ENCODE measurements at places on chromosomes 1 and 21.

- peak; percentile 54 for DNase-seq
These were observed 70.5 kb downstream of the SSBP3 start for GRCh38 chr1:54335755-54336108.

DNA sequence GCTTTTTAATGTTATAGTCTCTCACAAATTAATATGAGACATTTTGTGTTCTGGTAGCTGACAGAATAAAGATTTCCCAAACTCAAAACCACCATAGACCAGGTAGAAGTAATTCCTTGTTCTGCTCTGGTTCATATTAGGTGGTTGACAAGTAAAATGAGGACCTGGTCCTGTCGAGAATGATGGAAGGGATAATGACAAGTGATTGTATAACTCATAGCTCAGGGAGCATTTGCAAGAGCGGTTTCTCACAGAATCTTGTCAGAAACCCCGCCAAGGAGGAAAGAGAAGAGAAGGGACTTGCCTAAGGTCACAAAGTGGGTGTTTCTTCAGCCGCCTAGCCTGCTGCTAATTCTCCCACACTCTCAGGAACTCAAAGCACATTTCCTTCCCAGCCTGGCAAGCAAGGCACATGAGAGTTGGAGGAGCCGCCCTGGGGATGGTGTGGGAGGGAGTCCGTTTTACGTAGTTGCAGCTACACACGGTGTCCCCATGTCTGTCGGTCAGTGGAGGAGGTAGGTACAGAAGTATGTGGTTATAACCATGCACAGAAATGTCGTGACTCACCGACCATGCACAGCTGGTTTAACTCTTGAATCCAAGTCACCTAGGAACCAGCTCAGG lies 46.5 kb downstream of the SAMD13 start:
- no peak for DNase-seq

DNA sequence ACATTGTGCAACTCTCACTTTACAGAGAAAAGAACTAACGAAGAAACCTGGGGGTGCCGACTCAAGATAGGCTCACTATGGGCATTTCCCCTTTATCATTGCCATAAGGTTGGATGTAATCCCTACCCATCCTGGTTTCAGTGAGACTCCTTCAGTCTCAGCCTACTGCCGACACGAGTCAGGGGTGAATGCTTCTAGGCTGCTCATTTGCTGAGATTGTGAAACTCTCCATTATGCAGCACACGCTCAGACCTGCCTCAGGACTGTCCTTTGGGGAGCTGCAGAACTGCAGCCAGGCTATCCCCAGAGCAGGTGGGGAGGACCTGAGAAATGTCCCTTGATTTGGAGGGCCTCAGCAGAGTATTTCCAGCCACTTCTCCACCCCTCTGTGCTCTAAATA lies 22.2 kb downstream of the TSHB start:
- DNase-seq = no peak

DNA sequence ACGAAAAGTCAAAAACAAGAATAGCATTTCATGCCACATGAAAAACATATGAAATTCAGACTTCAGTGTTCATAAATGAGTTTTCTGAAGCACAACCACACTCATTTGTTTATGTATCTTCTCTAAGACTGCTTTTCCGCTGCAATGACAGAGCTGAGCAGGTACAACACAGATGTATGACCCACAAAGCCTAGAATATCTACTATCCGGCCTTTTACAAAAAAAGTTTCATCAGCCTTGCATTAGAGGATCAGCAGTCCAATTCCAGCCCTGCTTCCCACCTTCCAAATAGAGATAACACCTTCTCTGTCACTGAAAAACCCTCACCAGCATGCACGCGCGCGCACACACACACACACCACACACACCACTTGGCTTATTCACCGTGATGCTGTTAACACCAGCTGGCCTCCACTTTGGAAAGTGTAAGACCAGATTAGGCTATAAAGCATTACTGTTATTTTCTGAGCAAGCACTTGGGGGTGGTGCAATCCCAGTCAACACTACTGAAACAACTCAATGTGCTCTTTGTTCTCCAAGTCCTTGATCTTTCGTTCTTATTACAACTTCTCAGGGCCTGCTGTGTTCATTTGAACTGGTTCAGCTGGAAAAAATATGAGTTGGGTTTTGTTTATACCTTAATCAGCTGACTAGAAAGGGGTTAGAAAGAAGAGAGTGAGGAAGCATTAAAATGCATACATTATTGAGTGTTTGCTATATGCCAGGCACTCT lies 90.0 kb downstream of the GLUL start:
- no peak for DNase-seq

- DNase-seq = peak; percentile 74
These were observed 380.8 kb downstream of the HHIPL2 start for GRCh38 chr1:222167111-222167510.

- DNase-seq = no peak
These were observed 93.3 kb downstream of the SSBP3 start for GRCh38 chr1:54312796-54313316.

DNA sequence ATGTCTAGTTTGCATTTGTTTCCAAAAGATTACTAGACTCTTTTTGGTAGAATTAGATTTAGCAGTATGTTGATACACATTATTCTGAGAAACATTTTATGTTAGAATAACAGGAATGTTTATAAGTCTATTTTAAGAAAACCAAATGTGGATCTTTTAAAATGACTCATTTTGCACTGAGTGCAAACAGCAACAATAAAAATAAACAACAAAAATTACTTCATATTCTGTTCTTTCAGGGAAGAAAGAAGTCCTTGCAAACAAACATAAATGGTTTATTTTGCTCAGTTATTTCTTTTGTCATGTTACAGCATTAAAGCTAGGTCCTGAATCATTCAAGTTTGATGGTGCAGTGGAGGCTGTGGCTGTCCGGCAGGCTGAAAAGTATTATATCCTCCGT lies 106.8 kb upstream of the TENT5C start:
- no peak for DNase-seq

DNA sequence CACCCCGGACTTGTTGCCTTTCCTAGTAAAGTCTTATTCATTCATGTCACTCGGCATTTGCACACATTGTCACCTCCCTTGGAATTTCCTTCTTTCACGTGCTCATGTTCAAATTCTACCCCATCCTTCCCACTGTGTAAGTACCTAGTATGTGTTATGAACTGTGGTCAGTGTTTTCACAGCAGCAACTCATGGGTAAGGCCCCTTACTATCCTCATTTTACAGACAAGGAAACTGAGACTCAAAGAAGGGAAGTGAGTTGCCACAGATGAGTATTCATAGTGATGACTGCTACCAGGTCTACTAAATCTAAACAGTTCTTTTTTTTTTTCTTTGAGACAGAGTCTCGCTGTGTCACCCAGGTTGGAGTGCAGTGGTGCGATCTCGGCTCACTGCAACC lies 10.5 kb downstream of the CITED4 start:
- DNase-seq = no peak

- DNase-seq = no peak
These were observed 23.4 kb upstream of the MEF2D start for GRCh38 chr1:156523801-156524480.

DNA sequence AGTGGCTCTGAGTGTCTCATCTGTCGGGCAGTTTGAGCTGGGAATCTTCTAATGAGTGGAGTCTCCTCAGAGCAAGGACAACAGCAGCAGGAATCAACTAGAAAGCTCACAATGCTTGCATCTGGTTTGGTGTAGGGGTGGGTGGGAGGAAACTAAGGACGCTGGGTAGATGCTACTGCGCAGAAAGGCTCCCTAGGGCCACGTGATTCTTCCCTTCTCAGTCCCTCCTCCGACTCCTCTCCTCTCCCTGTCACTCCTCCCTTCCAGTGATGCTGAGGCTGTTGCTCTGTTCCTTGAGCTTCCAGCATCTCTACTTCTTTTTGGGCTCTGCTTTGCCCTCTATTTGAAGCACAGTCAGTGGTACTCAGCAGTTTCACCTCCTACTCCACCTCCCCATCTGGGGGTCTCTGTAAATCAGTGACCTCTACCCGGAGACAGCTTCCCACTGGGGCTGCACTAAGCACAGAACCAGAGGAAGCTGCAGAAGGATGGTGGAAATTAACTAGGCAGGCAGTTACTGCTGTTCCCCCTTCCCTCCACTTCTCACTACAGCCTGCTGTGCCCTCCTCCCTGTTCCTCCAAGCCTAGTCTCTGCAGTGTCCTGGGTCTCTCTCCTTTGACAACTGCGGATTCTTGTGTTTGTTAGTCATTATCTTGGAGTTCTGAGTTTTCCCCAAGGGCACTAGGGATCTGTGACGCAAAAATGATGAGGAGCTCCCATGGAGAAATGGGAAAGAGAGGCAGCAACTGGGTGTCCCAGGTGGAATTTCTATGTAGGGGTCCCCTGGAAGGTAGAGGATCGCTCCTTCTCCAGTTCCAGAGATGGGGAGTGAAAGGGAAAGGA lies 5.8 kb downstream of the LINGO4 start:
- no peak for DNase-seq

DNA sequence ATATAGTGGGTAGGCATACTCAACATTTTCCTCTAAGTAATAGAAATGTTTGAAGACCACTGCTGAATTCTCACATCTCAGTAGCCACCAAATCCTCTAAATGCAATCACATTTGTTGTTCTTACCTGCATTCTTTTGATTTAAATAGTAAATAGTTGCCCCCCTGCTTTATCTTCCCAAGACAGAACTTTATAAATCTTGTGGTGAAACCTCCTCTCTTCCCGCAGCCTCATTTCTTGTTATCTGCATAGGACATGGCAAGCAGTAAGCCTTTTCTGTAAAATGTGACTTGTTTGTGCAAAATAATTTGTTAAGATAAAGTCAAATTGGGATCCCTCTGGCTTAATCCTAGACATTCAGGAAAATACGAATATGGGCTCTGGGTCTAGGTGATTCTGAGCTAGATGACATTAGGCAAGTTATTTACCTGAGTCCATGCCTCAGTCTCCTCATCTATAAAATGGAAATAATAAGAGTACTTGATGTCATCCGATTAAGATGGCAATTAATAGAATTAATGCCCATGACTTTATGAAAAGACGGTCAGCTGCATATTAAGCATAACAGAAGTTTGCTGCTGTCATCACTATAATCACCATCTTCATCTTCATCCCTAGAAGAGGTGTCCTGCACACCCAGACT lies 77.7 kb downstream of the LRRC8C start:
- no peak for DNase-seq

GRCh38 chr1:94385308-94385929 lies 32.8 kb upstream of the ABCD3 start:
- no peak for DNase-seq

- no peak for DNase-seq
These were observed 1.7 kb downstream of the INKA2 start for GRCh38 chr1:111737216-111738132.

- DNase-seq = no peak
These were observed 16.5 kb upstream of the SLC25A34 start for GRCh38 chr1:15719381-15720120.

- no peak for DNase-seq
These were observed 43.1 kb downstream of the CASZ1 start for GRCh38 chr1:10753299-10753698.

GRCh38 chr21:33783187-33783979 lies 132.2 kb downstream of the ATP5PO start:
- no peak for DNase-seq

DNA sequence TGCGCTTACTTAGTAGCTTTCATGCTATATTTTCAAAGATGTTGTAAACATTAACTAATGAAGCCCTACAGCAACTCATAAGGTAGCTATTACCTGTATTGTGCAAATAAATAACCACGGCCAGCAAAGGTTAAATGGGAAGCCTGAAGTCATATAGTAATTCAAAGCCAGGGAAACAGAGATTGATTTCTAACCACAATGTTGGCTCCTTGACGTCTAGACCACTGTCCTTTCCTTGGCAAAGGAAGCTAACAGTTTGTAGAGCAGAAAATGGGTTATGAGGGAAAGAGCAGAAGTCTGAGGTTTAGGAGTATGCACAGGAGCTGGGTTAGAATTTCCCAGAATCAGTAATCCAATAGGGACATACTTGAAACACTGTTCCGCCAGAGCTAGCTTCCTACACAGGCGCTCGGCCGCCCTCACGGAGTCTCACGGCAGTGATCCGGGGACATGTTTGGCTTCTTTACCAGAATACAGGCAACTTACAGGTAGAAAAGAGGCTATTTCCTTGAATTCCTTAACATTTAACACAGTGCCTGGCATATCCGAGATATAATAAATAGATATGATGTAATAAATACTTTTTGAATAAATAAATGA lies 298.8 kb upstream of the LYPLAL1 start:
- DNase-seq = no peak

GRCh38 chr1:75471252-75471651 lies 139.7 kb downstream of the SLC44A5 start:
- DNase-seq = no peak

DNA sequence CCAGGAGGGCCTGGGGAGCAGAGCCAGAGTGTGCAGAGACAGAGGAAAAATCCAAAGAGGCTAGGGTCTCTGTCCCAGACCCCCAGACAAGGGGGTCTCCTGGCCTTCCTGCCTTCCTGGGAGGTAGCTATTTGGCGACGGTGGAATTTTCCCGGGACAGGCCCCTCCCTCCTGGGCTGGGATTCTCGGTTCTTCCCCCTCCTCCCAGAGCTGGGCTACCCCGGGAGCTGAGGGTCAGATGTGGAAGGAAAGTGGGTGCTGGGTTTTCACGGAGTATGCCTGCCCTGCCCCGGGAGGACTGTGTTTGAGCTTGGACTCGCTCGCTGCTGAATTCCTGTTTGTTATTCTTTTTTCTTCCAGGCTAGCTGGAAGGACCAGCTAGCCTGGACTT lies 759 bp downstream of the AMPD2 start:
- DNase-seq = peak; percentile 66

- no peak for DNase-seq
These were observed 3.3 kb upstream of the CASZ1 start for GRCh38 chr1:10799726-10800125.

DNA sequence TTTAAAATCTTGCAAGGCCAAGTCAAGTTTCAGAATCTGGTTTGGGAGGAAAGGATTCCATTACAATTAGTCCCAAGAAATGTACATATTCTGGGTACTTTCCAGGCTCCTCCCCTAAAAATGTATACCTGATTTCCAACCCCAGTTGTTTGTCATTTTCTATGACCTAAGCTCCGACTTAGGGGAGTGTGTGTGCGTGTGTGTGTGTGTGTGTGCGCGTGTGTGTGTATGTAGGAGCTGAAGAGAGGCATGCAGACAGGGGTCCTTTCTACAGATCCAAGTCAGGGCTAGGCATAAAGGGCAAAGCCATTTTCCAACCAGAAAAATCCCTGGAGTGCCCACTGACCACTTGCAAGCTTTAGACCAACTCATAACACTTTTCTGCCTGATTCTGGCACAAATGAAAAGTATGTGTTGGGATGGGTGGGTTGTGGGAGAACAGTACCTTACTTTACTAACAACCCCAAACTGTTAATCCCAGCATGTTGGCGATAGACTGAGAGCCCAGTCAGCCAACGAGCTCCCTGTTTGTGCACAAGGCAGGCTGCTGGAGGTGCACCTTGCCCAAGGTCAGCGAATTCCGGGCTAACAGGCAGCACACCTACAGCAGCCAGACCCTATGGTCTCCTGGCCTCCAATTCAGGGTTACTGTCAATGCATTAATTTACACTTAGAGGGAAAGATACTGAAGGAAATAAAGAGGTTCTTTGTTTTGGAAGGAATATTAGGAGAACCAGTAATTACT lies 1.7 kb downstream of the TRABD2B start:
- no peak for DNase-seq

GRCh38 chr1:87394513-87394912 lies 65.8 kb downstream of the LMO4 start:
- DNase-seq = no peak

- DNase-seq = no peak
These were observed 84.8 kb downstream of the POFUT2 start for GRCh38 chr21:45202889-45203288.
